ENCODE measurements at places on chromosomes 2 and 18. TPM values are rescaled to one million over a fixed set of nuclear protein-coding genes. Genes with fewer than 3 reads are reported as not detected.

GRCh38 chr2:212918336-212918735 lies 233.1 kb downstream of the IKZF2 start:
- no peak for DNase-seq

DNA sequence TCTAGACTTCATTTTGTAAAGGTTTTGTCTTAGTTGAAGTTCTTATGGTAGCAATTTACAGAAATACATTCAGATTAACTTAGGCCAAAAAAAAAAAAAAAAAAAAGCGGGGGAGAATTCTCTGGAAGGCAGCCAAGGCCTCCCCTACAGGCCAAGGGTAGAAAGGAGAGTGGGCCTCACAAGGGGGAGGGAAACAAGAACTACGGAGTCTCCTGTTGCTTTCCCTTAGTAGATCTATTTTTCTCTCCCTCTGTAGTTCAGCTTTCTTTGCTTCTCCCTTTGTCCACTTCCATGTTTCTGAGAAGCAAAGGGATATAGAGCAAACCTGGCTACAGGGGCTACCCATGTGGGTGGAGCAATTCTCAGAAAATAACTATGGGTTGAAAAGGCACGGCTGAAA lies 2.4 kb upstream of the STK11IP start:
- DNase-seq: peak; percentile 69

DNA sequence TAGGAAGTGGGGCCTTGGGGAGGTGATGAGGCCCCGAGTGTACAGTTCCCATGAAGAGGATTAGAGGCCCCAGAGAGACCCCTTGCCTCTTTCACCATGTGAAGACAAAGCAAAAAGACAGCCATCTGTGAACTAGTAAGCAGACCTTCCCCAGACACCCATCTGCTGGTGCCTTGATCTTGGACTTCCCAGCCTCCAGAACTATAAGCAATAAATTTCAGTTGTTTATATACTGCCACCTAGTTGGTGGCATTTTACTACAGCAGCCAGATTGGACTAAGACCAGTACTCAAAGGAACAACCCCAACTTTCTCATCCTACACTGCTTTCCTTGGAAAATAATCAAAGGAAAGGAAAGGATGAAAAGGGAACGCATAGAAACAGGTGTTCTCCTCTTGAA lies 27.9 kb upstream of the CREG2 start:
- DNase-seq: no peak

GRCh38 chr18:48761582-48761981 lies 189.2 kb downstream of the SMAD7 start:
- no peak for DNase-seq

TMEM169 gene
- polyA plus RNA-seq: 5.0 TPM

DNA sequence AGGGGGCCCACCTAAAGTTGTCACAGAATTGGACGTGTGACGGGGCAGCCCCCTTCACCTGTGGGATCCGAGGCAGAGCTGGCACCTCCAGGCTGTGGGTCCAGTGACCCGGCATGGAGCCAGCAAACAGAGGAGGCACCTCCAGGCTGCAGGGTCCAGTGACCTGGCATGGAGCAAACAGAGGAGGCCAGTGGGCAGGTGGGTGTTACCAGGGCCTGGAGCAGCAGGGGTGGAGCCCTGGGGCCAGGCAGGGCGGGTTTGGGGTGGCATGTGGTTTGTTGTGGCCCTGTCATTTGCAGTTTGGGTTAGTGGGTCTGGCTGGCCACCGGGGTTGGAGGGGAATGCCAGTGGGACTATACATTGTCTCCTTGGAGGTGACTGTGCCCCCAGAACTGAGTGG lies 68.2 kb downstream of the HPCAL1 start:
- DNase-seq: no peak

DNA sequence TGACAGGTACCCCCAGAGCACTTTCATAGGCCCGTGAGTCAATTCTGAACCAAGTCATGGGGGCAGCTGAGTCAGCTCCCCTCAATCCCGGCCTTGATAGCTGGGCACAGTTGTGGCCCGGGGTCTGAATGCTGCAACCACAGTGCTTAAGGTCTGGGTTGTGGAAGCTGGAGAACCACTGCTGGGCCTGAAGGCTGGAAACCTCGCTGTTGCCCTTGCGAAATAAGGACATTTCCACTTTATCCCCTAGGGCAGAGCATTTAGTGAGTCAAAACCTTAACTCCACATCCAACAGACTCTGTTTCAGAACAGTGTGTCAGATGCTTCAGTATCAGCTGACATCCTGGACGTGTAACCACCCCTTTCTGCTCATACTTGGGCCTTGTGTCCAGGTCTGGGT lies 58.6 kb downstream of the SP110 start:
- no peak for DNase-seq

WIPF1 gene
- polyA plus RNA-seq: 39.0 TPM

DNA sequence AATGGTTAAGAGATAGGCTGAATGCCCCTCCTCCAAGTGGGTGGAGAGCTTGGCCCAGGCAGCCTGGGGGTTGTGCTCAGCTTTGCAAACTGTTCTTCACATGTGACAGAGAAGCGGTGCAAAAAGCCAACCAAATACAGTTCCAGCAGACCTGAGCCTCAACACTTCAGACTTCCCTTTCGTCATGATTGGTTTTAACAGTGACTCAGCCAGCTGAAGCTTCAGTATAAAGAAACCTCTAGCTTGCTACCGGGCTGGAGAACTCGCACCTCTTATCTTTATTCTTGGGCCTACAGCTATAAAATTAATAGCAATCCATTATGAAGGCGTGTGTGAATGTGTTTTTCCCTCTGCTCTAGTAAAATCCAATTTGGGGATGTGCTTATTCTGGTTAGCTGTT lies 20.0 kb downstream of the SETBP1 start:
- no peak for DNase-seq

GRCh38 chr2:110903548-110903947 lies 171.2 kb downstream of the ACOXL start:
- DNase-seq: peak; percentile 63
